ENCODE measurements at places on chromosomes 6 and 20.

DNA sequence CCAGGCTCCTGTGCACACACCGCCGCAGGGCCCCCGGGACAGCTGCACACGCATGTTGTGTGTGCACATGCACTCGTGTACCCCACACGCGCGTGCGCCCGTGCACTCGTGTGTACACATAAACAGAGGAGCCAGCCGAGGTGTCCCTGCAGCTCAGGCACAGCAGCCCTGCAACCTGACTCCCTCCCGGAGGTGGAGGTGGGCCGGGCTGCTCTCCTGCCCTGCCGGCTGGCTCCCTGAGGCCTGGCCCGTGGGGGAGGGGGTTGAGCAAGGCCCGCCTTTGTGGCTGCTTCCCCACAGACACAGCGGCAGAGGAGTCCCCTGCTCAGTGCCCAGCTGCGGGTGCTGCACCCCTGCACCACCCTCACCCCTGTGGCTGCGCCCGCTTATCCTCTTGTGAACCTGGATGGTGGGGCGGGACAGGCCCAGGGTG lies 624 bp downstream of the RBBP8NL start:
- DNase-seq: no peak

DNA sequence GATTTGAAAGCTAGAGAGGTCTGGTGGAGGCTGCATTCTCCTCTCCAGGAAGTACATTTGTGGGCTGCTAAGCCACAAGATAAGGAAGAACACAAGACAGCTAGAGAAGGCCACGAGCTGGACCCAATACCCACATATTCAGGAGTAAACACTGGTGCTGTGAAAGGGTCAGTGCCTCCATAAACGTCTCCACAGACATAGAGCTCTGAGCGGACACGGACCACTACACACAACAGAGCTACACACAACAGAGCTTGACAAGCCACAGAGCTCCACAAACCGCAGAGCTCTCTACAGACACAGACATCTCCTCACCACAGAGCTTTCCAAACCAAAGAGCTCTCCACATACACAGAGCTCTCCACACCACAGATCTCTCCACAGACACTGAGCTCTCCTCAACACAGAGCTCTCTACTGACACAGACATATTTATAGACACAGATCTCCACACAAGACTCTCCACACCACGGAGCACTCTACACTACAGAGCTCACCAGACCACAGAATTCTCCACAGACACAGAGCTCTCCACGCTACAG lies 51.9 kb downstream of the ERMARD start:
- no peak for DNase-seq

- DNase-seq: no peak
Measured at GRCh38 chr6:14730654-14731053, 515.2 kb upstream of the JARID2 start.

DNA sequence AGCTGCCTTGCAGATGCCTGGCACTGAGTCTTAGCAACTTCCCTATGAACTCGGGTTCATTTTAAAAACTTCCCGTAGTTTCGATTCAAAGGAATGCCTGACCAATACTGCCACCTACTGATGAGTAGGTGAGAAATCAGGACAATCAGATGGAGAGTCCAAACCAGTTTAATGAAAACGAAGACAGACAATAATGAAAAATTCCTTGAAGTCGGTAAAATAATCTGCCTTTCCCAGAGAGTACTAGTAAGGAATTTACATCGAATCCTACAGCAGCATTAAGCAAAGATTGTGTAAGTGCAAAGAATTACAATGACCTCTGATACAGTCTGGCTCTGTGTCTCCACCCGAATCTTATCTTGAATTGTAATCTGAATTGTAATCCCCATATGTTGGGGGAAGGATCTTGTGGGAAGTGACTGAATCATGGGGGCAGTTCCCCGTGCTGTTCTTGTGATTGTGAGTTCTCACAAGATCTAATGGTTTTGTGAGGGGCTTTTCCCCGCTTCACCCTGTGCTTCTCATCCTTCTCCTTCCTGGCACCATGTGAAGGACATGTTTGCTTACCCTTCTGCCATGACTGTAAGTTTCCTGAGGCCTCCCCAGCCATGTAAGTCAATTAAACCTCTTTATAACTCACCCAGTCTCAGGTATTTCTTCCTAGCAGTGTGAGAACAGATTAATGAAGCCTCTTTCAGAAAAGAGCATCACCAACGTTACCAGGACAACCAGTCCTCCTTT lies 134.4 kb downstream of the ARHGAP18 start:
- DNase-seq: peak; percentile 26

DNA sequence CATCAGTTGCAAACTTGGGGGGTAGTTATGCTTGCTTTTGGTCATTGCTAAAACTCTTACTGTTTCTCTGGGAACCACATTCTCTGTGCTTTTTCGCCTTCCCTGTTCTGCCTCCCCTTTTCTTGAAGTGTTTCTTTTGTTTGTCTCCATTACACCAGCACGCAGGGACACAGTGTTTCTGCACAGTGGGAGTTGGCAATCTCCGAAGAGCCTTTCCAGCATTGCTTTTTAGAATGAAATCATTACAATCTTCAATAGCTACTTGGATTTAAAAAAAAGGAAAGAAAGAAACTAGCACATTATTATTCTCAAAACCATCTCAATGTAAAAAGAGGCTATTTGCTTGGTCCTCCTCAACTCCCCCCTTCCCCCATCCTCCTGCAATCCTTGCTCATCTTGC lies 536.7 kb upstream of the MMS22L start:
- no peak for DNase-seq

- DNase-seq: no peak
Measured at GRCh38 chr20:39245685-39246311, 283.7 kb downstream of the DHX35 start.

DNA sequence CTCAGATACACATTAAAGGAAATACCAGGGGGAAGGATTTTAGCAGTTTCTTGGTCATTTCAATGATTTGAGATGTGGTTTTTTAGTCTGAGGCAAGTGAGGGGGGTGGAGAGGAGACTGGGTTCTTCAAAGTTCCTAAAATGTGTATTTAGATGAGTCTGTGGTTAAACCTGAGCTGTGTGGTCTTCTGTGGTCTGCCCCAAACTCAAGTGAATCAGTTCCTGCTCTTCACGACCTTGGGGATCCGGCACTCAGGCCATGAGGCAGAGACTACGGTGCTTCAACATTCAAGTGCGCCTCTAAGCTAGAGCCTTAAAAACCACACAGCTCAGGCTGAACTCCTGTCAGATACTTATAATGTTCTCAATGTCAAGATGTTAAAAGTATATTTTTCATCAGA lies 406.7 kb downstream of the LMBRD1 start:
- no peak for DNase-seq

GRCh38 chr6:19757036-19757435 lies 80.1 kb upstream of the ID4 start:
- no peak for DNase-seq

- DNase-seq: no peak
Measured at GRCh38 chr20:25308671-25309394, 60.9 kb downstream of the PYGB start.

GRCh38 chr6:38161754-38162492 lies 342.4 kb downstream of the ZFAND3 start:
- no peak for DNase-seq

- no peak for DNase-seq
Measured at GRCh38 chr6:31558631-31559500, 11.5 kb downstream of the NFKBIL1 start.

GRCh38 chr6:37980222-37980595 lies 160.7 kb downstream of the ZFAND3 start:
- DNase-seq: no peak

- no peak for DNase-seq
Measured at GRCh38 chr20:43408848-43409576, 48.7 kb upstream of the SRSF6 start.

GRCh38 chr6:13273931-13274706 lies 54.2 kb downstream of the TBC1D7 start:
- no peak for DNase-seq

DNA sequence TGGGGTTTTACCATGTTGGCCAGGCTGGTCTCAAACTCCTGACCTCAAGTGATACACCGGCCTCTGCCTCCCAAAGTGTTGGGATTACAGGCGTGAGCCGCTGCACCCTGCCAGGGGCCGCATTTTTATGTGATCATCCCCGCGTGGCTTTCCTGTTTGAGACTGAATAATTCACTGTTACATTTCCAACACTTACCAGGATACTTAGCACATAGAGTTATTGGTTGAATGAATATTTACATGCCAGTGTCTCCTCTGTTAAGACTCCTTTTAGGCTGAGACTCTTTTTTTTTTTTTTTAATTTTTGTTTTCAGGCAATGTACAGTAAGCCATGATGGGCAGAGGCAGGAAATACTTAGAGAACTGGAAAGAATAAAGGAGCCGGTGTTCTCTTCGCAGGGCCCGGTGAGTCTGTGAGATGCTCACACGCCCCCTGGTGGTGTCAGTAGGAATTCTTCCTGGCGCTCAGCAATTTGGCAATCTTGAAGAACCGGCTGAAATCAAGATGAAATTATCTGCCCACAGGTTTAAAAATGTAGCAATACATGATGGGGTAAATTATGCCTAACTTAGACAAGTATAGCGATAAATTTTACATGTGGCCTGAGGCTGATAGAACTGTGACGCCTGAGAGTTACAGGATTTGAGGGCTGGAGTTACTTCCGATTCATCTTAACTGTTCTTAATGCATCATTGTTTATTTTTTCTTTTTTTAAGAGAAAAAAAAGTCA lies 7.6 kb upstream of the RNF114 start:
- peak; percentile 72 for DNase-seq

GRCh38 chr6:131755597-131755996 lies 44.8 kb upstream of the CTAGE9 start:
- DNase-seq: no peak

GRCh38 chr20:54172856-54173652 lies 732 bp downstream of the CYP24A1 start:
- DNase-seq: no peak

DNA sequence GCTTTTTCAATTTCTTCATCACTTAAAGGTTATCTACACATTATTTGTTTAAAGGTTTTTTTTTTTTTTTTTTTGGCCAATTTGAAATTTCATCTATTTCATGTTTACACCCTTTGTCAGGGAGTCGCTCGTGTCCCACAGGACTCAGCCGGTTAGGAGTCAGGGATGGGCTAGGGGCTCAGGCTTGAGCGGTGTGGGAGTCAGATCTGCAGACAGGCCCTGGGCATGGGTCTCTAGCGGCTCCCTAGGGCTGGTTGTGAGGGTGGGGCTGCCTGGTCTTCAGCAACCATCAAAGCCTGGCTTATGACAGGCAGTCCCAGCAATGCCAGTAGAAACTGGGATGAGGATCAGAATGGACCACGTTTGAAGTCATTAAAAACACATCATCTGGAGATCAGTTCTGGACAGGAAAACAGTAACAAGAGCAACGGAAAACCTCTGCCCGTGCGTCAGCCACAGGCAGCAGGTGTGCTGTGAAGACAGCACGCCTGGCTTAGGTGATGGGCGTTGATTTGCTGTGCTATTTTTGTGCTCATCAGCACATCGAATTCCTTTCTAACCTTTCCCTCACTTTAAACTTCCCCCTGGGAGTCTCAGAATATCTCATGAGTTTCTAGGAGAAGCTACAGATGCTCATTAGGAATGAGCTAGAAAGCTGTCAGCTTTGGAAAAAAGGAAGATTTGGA lies 91.3 kb upstream of the MPC1 start:
- no peak for DNase-seq

DNA sequence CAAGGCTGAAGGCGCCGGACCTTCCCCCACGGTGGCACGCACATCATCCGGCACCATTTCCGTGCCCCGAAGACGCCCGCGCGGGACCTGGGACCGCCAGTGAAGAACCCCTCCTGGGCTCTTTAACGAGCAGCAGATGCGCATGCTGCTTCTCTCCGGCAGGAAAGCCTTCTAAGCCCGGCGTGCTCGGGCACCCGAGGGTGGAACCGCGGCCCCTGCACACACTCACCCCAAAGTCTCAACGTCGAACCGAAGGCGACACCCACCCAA lies 240 bp downstream of the FOXQ1 start:
- no peak for DNase-seq

DNA sequence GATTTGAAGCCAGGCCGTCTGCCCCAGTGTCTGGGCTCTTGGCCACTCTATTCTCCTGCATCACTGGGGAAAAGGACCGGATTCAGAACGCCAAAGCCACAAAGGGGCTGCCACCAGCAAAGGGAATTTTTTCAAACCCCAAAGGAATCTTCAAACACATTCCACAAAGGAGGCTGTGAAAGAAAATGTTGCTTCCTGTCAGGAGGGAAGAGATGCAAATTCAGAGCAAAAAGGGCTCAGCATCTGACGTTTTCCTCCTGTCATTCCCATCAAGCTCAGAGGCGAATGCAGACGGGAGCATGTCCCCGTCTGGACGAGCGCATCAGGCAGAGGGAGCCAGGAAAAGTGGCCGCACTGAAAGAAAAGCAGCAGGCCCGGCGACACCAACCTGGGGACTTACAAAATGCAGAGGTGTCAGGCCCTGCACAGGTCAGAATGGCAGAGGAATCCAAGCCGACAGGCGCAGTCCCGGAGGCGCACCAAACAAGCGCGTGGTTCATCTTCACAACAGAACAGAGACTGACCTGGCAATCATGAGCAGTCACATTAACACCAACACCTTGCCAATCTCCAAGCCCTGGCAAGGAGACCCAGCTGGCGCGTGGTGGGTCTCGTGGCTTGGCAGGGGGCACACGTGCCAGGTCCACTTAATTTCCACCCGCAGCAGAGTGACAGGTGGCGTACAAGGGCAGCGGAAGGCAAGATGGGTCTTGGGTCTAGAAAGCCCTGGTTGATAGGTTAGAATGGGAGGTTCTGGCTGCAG lies 62.8 kb downstream of the GRM4 start:
- DNase-seq: no peak

DNA sequence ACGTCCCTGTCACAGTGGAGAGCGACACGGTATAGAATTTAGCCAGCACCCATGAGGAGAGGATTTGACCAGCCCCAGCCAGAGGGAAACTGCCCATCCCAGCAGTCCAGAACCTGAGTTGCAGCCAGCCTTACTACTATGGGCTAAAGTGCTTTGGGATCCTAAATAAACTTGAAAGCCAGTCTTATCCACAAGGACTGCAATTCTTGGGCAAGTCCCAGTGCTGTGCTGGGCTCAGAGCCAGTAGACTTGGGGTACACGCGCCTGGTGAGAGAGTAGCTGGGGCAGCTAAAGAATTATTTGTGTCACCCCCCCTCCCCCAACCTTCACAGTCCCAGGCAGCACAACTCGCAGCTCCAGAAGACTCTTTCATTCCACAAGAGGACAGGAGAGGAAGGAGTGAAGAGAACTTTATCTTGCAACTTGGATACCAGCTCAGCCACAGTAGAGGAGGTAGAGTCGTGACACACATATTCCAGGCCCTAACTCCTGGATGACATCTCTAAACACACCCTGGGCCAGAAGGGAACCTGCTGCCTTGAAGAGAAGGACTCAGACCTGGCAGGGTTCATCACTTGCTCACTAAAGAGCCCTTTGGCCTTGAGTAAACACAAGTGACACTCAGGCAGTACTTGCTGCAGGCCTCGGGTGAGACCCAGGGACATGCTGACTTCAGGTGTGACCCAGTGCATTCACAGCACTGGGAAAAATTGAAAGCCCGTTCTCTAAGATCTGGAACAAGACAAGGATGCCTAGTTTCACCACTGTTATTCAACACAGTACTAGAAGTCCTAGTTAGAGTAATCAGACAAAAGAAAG lies 100.3 kb downstream of the REV3L start:
- no peak for DNase-seq

DNA sequence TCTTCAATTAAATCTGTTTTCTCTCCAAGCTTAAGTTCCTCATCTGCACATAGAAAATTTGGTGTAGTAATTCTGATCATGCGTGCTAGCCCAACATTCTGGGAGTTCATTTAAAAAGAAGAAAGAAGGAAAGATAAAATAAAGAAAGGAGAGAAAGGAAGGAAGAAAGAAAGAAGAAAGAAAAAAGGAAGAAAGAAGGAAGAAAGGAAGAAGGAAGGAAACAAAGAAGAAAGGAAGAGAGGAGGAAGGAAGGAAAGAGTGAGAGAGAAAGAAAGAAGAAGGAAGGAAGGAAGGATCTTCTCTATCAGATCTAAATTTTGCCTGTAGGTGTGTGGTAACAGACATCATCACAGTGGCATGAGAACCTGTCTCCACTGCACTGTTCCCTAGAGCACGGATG lies 16.2 kb downstream of the SLPI start:
- DNase-seq: no peak
